DMS53 (cell line): ENCODE measurements at places on chromosomes 4 and X.

- no peak for DNase-seq
These were observed 2.1 kb upstream of the ETDC start for GRCh38 chrX:135307171-135307570.

- no peak for DNase-seq
These were observed 95.7 kb upstream of the GRIA3 start for GRCh38 chrX:123088331-123088730.

DNA sequence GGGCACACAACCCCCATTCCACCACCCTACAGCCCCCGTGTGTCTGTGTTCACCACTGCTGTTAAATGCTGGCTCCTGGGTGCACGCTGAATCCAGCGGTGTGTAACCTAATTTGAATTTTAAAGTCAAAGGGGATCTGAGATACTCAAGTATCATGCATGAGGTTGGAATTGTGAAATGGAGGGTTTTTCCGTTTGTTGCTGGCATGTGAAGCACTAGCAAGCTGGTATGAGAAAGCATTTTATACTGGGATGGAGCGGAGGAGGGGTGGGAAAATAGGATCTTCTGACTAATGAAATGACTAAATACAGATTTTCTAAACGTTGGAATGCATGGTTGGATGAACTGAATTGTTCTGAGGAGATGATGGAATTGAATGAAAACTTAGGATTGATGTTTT lies 36.9 kb upstream of the FAT1 start:
- DNase-seq, result no peak

DNA sequence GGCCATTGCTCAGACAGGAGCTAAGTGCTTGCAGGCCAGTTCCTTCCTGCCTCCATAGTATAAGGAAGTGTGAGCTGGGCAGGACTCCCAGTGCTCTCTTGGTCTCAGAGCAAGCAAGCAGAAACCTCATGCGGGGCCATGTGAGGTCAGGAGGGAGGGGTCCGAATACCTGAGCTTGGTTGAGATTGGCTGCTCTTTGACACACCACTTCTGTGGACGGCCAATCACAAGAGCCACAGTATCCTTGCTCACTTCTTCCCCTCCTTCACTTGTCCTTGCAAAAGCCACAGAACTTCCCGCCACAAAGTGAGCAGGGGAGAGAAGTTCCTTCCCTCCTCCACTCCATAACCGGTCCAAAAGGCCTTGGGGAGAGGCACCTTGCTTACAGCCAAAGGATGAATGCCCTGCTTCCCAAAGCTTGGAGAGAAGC lies 56.7 kb downstream of the PRPS1 start:
- DNase-seq, result no peak

DNA sequence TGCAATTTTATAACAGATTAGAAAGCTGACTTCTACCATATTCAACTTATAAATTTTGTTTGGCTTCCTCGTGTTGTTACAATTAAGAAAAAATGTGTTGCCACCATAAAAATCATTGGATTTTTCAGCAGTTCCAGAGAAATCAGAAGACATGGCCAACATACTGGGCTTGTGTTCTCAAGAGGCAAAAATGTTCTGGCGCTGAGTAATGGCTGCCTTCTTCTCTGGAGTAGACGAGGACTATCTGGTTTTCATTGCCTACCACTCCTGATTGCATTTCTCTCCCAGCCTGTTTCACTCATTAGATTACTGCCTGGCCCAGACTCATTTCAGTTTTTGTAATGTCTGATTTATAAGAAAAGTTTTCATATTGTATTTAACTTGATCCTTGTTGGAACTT lies 122.3 kb downstream of the ARHGAP10 start:
- no peak for DNase-seq

- DNase-seq, result no peak
These were observed 21.5 kb downstream of the AMOT start for GRCh38 chrX:112819008-112819640.

- no peak for DNase-seq
These were observed 208.7 kb upstream of the FTHL17 start for GRCh38 chrX:31280580-31280979.

DNA sequence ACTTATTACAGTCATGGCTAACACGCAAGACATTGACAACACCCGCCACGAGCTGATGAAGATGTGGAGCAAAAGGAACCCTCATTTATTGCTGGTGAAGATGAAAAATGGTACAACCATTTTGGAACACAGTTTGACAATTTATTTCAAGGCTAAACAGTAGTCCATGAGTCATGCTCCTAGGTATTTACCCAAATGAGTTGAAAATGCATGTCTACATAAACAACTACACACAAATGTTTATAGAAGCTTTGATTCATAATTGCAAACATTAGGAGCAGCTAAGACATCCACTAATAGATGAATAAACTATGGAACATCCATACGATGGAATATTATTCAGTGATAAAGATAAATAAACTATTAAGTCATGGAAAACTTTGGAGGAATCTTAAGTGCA lies 580.1 kb downstream of the RAPGEF2 start:
- DNase-seq, result no peak

GRCh38 chrX:9340598-9341290 lies 124.1 kb upstream of the TBL1X start:
- DNase-seq, result no peak

DNA sequence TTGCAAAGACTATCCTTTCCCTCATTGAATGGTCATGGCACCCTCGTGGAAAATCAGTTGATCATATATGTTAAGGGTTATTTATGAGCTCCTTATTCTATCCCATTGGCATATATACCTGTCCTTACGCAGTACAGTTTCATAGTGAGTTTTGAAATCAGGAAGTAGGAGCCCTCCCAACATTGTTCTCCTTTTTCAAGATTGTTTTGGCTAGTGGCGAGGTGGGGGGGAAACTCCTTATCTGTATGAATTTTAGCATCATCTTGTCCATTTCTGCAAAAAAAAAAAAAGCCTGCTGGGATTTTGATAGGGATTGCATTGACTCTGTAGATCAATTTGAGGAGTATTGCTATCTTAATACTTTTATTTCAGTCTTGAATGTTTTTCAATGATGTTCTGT lies 2.5 kb upstream of the USP9X start:
- no peak for DNase-seq

GRCh38 chrX:112866175-112866574 lies 25.5 kb upstream of the AMOT start:
- no peak for DNase-seq

GRCh38 chrX:47840111-47840510 lies 3.4 kb downstream of the ZNF81 start:
- DNase-seq, result peak; percentile 46

- DNase-seq, result no peak
These were observed 572.5 kb downstream of the MAGEB5 start for GRCh38 chrX:26788402-26788998.

DNA sequence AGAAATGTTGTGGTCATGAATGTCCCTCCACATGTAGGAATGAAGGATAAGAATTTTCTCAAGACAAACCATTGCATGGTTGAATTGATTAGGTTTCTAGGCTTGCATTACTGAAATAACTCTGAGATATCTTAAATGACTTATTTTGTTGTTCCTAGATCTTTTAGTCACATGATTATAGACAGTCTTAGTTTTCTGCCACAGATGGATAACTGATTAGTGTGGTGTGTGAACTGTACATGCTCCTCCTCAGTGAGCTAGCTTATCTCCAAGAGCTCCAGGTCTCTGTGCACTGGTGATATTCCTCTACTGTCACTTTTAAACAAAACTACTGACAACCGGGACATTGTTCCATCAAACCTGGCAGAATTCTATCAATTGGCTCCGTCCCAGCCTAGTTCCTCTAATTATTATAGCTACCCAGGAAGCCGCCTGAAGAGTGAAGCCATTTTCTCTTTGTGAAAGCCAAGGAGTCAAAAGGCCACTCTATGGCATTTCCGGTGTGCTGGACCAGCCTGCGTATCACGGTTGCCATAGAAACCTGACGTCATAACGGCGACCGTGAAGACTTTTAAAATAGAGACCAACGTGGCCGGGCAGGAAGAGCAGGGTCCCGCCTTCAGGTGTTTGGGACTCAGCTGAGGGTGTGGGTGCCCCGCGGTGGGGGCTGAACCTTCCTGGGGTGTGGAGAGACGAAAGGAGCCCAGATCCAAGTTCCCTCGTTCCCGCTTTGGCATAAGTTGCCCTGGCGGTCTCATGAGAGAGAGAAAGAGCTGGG lies 28.1 kb downstream of the BEX3 start:
- DNase-seq, result peak; percentile 93

DNA sequence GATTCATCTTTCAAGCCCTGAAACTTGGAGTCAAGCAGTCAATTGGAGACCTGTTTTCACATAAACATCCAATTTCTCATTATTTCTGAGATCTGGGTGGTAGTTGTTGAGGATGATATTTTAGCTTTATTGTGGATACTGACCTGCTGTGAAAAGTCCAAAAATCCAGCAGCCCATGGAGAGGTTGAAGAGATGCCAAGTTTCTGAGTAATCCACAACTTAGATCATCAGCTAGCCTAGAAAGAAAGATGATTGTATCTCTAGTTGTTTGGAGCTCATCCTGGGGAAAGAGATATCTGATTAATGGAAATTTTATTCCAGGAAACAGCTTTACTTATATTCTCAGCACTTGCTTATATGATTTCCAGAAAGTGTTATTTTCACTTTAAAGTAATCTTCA lies 48.6 kb upstream of the DCX start:
- no peak for DNase-seq

DNA sequence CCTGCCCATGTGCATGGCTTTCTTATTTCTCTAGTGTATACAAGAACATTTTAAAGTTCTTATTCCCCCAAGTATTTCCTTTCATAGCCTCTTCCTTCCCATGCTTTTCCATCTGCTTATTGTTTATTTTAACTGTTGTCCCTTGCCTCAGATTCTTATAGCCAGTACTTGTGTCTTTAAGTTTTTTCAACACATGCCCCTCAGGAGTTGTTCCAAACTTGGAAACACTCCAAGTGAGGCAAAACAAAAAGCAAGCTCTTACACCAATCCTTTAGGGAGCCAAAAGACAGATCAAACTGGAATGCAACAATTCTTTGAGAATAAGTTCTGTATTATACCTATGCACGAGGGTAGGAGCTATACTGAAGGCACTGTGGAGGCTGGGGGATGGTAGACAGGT lies 222.0 kb upstream of the STK26 start:
- no peak for DNase-seq

DNA sequence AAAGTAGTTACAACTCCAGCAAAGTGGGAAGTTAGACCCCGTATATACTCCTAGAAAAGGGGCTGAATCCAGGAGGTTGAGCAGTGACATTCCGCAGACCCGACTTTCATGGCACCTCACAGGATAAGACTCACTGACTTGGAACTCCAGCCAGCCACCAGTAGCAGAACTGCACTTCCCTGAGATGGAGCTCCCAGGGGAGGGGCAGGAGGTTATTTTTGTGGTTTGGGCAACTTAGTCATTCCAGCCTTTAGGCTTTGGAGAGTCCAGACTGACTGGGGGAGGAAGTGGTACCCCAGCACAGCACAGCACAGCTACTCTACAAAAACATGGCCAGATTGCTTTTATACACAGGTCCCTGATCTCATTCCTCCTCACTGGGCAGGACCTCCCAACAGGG lies 319.1 kb downstream of the PCDH19 start:
- no peak for DNase-seq

- DNase-seq, result no peak
These were observed 188.5 kb upstream of the STS start for GRCh38 chrX:6959006-6959405.

GRCh38 chr4:147117431-147117830 lies 171.8 kb upstream of the TTC29 start:
- no peak for DNase-seq

DNA sequence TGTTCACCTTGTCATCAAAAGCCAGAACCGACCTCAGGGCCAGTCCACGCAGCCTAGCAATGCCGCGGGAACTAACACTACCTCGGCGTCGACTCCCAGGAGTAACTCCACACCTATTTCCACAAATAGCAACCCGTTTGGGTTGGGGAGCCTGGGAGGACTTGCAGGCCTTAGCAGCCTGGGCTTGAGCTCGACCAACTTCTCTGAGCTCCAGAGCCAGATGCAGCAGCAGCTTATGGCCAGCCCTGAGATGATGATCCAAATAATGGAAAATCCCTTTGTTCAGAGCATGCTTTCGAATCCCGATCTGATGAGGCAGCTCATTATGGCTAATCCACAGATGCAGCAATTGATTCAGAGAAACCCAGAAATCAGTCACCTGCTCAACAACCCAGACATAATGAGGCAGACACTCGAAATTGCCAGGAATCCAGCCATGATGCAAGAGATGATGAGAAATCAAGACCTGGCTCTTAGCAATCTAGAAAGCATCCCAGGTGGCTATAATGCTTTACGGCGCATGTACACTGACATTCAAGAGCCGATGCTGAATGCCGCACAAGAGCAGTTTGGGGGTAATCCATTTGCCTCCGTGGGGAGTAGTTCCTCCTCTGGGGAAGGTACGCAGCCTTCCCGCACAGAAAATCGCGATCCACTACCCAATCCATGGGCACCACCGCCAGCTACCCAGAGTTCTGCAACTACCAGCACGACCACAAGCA lies 898 bp downstream of the UBQLN2 start:
- DNase-seq, result peak; percentile 59

DNA sequence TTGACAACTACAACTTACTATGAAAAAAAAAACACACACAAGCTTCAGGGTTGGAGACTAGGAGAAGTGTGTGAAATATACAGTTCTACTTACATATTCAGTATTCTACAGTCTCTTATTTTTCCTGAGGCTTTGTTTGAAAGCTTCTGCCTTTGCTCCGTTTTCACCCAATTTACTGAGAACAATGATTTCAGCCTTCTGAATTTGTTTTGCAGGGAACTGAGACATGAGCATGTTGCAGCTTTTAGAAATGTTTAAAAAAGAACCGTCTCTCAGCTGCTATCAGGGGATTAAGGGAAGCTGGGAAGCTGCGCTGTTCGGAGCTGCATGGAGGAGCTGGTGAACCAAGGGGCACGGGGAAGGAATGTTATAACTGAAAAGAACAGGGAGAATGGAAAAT lies 85.7 kb downstream of the QDPR start:
- DNase-seq, result no peak

DNA sequence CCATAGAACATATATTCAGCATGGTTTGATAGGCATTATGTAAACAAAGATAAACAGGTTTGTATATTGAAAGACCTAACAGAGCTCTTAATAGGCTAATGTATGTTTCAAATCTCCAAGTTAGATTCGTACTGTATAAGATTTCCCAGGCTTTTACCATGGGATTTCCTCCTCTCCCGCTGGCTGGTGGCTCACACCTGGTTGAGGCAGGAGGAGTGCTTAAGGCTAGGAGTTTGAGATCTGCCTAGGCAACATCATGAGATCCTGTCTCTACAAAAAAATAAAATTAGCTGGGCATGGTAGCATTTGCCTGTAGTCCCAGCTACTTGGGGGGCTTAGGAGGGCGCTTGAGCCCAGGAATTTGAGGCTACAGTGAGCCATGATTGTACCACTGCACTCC lies 5.4 kb downstream of the CPE start:
- no peak for DNase-seq
